Upper lobe of right lung (tissue), 1 donor: ENCODE measurements at places on chromosomes 3 and 15. TPM values are rescaled to one million over a fixed set of nuclear protein-coding genes. Genes with fewer than 3 reads are reported as not detected.

- peaks cover 33% of the 10 kb centered on the region for H3K4me1 ChIP-seq
- no peak overlapping the region for H3K4me3 ChIP-seq
- H3K36me3 ChIP-seq: no peaks in the 10 kb centered on the region
- peak overlapping the region; percentile 14 for H3K27ac ChIP-seq
Observed at GRCh38 chr3:58628823-58629562, 37.6 kb downstream of the FAM3D start.

- H3K4me3 ChIP-seq: peak overlapping the region; percentile 75
- no peaks in the 10 kb centered on the region for H3K27me3 ChIP-seq
- DNase-seq: no peak
- H3K27ac ChIP-seq: peak overlapping the region; percentile 91
- H3K36me3 ChIP-seq: no peaks in the 10 kb centered on the region
Observed at GRCh38 chr3:107523289-107523538, 452 bp downstream of the BBX start.

- DNase-seq: no peak
- no peaks in the 10 kb centered on the region for H3K27me3 ChIP-seq
- H3K27ac ChIP-seq: no peak overlapping the region
- no peak overlapping the region for H3K4me3 ChIP-seq
- H3K4me1 ChIP-seq: no peaks in the 10 kb centered on the region
- H3K36me3 ChIP-seq: no peaks in the 10 kb centered on the region
Observed at GRCh38 chr3:11244121-11244677, 28.0 kb upstream of the ATG7 start.

DNA sequence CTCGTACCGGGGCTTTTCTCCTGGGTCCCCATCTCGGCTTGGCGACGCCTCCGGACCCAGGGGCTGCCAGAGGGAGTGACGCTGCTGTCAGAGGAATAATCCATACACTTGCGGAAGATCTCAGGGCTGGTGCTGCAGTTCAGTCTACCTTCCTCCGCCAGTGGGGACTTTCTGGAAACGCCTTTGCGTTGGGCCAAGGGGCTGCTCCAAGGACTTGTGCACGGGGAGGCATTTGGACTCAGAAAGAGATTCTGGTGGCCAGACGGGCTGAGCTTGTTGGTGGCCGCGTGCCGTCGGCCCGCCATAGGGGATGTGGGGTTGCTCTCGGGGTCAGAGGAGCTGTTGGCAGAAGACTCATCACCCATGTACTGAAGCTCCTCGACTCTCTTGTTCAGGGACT is 21.8 kb downstream of the LARP6 start:
- no peaks in the 10 kb centered on the region for H3K4me1 ChIP-seq
- no peak for DNase-seq
- no peaks in the 10 kb centered on the region for H3K27me3 ChIP-seq
- no peaks in the 10 kb centered on the region for H3K36me3 ChIP-seq

DNA sequence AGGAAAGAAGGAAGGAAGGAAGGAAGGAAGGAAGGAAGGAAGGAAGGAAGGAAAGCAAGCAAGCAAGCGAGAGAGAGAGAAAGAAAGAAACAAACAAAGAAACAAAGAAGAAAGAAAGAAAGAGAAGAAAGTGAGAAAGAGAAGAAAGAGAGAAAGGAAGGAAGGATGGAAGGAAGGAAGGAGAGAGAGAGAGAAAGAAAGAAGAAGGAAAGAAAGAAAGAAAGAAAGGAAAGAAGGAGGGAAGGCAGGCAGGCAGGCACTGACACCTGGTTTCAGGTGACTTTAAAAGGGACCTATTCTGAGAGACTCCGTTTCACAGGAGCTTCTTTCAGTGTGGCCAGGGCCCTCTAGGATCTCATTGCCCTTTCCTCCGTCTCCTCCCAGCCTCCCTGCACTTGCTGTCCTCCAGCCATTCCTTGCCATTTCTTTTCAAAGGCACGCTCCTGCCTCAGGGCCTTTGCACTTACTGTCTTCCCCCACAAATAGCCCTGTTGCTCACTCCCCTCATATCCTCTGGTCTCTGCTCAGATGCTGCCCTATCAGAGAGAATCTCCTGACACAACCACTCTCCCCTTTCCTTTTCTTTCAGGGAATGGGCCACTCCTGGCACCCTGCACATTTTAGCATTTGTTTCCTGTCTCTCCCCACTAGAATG is 31.5 kb downstream of the IL12A start:
- no peaks in the 10 kb centered on the region for H3K36me3 ChIP-seq
- no peak for DNase-seq
- H3K4me3 ChIP-seq: no peak overlapping the region
- H3K27me3 ChIP-seq: no peaks in the 10 kb centered on the region
- no peak overlapping the region for H3K27ac ChIP-seq

GRCh38 chr3:52140769-52141168 is 13.5 kb downstream of the POC1A start:
- no peaks in the 10 kb centered on the region for H3K36me3 ChIP-seq
- H3K27me3 ChIP-seq: no peaks in the 10 kb centered on the region
- DNase-seq: no peak
- H3K27ac ChIP-seq: no peak overlapping the region
- no peak overlapping the region for H3K4me3 ChIP-seq

- H3K36me3 ChIP-seq: no peaks in the 10 kb centered on the region
- H3K4me1 ChIP-seq: peaks cover 41% of the 10 kb centered on the region
- DNase-seq: no peak
- H3K27ac ChIP-seq: peak overlapping the region; percentile 100
- H3K27me3 ChIP-seq: no peaks in the 10 kb centered on the region
Observed at GRCh38 chr3:30608598-30608947, 2.2 kb downstream of the TGFBR2 start.

DNA sequence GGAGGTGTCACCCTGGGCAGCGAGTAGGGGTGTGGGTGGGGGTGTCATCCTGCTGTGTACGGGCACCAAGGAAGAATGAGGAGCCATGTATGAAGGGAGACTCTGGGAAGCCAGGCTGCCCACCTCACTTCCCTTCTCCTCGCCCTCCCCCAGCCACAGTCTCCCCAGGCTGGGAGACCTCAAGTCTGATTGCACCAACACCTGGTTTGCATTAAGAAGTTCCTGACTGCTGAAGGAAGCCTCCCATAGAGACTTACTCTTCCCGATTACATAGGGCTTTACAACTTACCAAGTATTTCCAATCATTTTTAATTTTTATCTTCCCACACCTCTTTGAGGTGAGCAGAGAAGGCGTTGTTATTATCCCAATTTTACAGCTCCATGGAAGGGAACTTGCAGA is 29.5 kb upstream of the SMAD3 start:
- peaks cover 6% of the 10 kb centered on the region for H3K4me1 ChIP-seq
- DNase-seq: no peak
- H3K36me3 ChIP-seq: no peaks in the 10 kb centered on the region

- no peak overlapping the region for H3K27ac ChIP-seq
- H3K4me1 ChIP-seq: no peaks in the 10 kb centered on the region
- no peak for DNase-seq
- no peak overlapping the region for H3K4me3 ChIP-seq
- no peaks in the 10 kb centered on the region for H3K27me3 ChIP-seq
- H3K36me3 ChIP-seq: no peaks in the 10 kb centered on the region
Observed at GRCh38 chr15:71136793-71137518, 21.7 kb downstream of the THSD4 start.

Gene SPTSSB
- not detected for total RNA-seq
